ENCODE measurements at places on chromosomes 5 and 9.

DNA sequence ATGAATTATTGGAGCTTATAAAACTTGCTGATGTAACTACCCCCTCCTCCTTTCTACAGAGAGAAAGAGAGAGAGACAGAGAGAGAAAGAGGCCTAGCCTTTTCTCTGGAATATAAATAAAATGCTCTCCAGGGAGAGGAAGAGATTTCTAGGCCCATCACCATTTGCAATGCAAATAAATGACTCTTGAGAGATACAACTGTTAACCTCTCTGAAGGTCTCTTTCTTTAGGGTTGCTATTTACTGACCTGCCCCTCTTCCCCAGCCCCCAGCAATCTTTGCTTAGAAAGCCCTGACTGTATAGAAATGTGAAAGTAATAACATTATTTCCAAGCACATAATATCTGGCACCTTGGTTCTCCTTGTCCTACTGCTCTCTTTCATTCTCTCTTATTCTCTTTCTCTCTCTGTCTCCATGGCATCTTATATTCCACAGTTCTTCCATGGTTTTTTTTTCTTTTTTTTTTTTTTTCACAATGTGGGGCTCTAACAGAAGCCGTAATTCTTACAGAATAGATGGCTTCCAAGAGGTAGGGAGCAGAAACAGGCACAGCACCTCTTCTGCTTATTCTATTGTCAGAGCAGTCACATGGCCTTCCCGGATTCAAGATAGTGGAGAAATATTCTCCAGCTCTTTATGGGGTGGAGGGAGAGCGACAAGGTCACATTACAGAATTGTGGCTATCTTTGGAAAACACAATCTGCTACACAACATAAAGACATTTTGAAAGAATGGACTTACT, 1087.9 kb upstream of the NUDT12 start:
- no peak for DNase-seq

DNA sequence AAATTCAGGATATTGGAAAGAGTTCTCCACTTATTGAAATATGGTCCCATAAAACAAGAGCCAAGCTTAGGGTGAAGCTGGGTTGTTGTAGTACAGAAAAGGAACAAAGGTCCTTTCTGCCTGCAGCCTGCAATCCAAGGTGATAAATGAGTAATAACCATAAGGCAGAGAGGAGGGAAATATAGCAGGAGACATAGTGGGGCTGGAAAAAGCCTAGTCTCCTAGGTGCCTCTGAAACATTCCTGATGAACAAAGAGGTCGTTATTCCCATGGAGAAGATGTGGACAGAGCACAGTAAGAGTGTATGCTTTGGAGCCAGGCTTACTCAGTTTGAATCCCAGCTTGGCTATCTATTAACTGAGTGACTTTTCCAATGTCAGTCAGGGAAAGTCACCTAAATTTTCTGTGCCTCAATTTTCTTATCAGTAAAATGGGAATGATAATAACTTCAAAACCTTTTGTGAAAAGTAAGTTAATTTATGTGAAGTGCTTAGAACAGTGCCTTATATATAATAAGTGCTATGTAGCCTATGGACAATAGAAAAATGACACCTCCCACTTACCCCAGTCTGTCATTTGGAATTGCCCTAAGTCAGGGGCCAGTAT, 110.8 kb upstream of the GRIN3A start:
- no peak for DNase-seq

DNA sequence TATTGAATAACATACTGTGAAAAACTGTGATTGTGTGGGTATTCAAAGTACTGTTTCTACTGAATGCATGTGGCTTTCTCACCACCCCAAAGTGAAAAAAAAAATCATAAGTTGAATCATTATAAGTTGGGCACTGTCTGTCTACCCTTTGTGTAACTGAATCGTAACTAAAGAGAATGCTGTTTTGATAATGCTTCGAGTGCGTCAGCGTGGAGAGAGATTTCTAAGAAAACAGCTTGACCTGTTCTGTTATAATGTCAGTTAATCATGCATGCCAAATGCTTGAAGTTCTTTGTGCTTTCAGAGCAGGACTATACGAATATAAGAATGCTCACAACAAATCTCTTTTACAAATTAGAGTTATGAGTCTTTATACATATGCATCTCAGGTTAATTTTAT, 148.8 kb upstream of the SGCD start:
- no peak for DNase-seq

GRCh38 chr5:81208904-81209303, 24.2 kb upstream of the CKMT2 start:
- DNase-seq, result no peak

DNA sequence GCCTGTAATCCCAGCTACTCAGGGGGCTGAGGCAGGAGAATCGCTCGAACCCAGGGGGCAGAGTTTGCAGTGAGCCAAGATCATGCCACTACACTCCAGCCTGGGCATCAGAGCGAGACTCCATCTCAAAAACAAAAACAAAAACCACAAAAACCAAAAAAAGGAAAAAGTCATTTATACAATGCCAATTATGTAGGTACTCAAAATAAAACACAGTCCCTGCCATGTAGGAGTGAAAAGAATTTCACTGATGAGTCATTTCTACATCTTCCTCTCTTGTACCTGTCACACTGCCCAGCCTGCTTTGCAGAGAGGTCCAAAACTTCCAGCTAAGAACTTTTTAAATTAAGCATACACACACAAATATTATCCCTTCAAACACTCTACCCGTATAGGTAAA, 215.8 kb downstream of the EPB41L4A start:
- no peak for DNase-seq

DNA sequence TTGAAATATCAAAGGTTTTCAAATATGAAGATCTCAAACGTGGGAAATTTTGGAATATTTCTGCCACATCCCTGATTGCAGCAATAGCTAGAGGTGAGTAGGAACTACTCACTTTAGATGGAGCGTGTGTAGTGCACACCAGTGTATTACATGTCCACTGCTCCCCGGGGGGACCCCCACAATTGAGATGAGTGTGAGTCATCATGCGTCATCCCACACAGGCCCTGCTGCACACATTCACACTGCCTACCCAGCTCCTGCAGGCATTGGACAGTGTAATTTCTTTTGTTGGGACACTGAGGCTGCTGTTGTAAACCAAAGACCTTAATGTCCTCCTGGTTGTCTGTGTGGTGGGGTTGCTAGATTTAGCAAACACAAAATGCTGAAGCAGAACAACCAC, 280.0 kb downstream of the GAS1 start:
- no peak for DNase-seq

DNA sequence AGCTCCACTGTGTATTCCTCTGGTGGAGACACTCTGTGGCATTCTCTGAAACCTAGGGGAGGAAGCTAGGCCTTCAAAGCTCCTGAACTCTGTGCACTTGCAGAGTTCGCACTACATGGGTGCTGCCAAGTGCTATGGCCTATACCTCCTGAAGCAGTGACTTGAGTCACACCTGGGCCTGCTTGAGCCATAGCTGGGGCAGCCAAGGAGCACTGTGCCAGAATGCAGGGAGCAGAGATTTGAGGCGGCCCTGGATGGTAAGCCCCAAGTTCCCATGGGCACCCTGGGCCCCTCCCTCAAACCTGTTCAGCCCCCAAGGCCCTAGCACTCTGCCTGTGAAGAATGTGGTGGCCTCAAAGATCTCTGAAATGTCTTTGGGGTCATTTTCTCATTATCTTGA, 212.9 kb downstream of the SPATA31A6 start:
- no peak for DNase-seq

DNA sequence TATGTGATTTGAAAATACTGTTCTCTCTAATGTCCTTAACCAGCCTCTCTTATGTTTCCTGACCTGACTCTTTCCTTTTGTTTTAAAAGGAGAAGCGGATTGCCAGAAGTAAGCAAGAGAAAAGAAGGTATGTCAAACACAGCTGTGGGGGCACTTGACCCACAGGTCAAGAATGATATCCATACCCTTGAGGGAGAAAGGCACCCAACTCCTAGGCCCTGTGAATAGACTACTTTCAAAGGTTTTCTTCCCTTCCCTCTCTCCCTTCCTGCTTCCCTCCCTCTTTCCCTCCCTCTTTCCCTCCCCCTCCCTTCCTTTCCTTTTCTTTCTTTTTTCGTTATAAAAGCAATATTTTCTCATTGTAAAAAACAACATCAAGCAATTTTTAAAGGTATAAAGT, 306.8 kb downstream of the TRPM3 start:
- no peak for DNase-seq

DNA sequence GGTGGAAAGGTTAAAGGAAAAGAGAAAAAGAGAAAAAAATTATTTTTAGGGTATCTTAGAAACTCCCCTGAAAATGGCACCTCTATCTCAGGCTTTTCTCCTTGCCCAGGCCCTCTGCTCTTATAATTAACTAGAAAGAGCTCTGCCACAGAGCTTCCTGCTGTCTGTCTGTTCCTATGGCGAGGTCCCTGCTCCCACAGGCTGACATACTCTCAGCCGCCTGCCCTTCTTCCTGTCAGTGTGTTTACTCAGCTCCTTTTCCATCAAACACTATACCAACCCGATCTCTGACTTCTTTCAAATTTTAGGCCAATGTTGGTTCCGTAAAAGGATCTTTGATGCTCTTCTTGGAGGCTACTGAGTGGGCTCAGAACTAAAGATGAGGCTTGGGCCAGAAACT, 482.6 kb downstream of the DMAC1 start:
- DNase-seq, result no peak

GRCh38 chr9:16028548-16028947, 475.7 kb downstream of the CCDC171 start:
- DNase-seq, result no peak

- DNase-seq, result no peak
Measured at GRCh38 chr9:116647515-116647809, 39.6 kb upstream of the TRIM32 start.

- DNase-seq, result no peak
Measured at GRCh38 chr9:35538361-35539234, 48.7 kb downstream of the RUSC2 start.

GRCh38 chr9:76567086-76567485, 108.1 kb downstream of the GCNT1 start:
- DNase-seq, result no peak

- peak; percentile 26 for DNase-seq
Measured at GRCh38 chr5:73447530-73448462, 781 bp downstream of the FOXD1 start.

DNA sequence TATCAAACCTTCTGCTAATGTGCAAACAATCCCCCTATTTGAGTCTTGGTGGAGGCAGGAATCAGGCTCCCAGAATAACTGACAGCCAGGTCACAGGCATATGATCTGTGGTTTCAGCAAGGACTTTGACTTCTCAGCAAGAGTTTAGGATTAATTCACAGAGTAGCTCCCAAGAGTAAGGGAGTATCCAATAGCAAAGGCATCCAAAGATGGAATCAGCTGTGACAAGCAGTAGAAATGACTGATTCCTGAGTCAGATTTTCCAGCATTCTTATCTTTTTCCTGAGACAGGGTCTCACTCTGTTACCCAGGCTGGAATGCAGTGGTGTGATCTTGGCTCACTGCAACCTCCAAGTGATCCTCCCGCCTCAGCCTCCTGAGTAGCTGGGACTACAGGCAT, 108.3 kb downstream of the EPB41L4A start:
- no peak for DNase-seq

- no peak for DNase-seq
Measured at GRCh38 chr5:15132816-15133405, 261.3 kb upstream of the ANKH start.

DNA sequence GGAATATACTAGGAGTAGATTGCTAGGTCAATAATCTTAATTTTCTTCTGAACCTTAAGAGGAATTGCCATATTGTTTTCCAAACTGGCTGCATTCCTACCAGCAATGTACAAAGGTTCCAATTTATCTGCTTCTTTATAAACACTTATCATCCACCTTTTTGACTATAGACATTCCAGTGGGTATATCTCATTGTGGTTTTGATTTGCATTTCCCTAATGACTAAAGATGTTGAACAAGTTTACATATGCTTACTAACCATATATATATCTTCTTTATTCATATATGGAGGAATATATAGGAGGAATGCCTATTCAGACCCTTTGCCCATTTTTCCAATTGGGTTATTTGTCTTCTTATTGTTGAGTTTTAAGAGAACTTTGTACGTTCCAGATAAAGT, 7.6 kb downstream of the DNAJC18 start:
- no peak for DNase-seq

DNA sequence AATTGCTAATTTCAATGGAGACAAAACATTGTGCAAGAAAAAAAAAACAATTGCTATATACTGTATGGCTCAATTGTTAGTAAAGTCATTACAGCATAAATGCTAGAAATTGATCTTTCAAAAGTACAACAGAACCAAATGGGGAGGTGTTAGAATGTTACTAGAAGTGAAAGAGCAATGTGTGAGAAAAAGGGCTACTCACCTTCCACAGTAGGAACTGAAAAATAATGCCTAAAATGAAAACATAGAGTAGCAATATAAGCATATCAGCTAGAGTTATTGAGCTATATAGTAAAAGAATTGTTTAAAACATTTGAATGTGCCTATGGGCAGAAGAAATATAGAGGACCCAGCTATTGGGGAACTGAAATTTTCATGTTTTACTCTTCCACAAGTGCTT, 10.9 kb upstream of the RXFP3 start:
- no peak for DNase-seq

GRCh38 chr5:24642022-24642421, 2.8 kb downstream of the CDH10 start:
- DNase-seq, result peak; percentile 49

GRCh38 chr5:159682623-159683022, 233.7 kb upstream of the ADRA1B start:
- no peak for DNase-seq

DNA sequence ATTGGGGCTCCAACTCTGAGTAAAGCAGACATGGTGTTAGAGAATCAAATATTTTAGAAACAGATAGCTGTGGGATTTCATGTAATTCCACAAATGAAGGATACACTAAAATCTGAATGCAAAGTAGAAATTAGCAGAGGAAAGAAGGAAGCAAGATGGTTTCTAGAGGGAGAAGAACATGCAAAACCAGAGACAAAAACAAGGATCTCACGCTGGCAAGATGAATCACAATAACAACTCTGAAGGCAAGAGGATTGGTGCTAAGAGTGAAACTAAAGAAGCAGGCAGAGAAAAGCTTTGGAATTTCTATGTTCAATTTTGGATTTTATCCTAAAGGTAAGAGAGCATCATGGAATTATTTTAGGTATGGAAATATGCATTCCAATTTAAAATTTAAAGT, 857.2 kb upstream of the COX7C start:
- no peak for DNase-seq

DNA sequence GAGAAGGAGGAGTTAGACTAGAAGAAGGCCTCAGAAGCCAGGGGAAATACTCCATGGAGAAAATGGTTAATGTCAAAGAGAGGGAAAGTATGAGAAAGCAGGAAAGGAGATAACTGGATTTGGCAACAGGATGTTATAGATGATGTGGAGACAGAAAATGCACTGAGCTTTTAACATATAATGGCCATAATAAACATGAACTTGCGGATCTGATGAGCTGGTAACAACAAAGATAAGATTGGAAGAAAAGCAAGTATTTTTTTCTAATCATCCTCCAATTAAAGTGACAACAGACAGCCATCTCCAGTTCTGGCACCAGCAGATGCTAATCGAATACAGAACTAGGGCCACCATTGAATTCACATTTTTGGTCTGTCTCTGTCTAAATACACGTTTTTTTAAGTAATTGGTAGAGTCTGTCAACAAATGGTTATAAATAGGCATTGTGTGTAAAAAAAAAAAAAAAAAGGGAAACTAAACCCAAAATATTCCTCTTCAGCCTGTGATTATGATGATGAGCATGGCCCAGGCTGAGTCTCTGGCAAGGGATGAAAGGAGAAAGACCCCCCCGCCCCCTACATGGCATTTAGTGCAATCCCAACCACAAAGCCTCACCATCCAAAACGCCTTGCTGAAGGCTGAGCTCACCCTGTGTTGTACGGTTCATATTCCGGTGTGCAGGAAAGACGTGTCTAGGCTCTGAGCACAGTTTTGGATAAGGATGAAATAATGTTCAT, 149.5 kb upstream of the LHFPL2 start:
- DNase-seq, result no peak

Measured in NCI-H1092 treated with DMSO at 0.1 percent for 48 hours (cell line).